Stimulated activated CD4-positive, alpha-beta T cell treated with anti-CD3 and anti-CD28 coated beads, Interleukin-4, amount 100 ng/mL, for 4 hours (primary cell): ENCODE measurements at places on chromosomes 11 and 22.

GRCh38 chr22:31929167-31929930, 15.0 kb upstream of the YWHAH start:
- no peak for DNase-seq

GRCh38 chr11:47607380-47607779, 13.2 kb upstream of the C1QTNF4 start:
- DNase-seq: no peak

- DNase-seq: no peak
Observed at GRCh38 chr11:115996125-115996807, 492.1 kb upstream of the CADM1 start.

DNA sequence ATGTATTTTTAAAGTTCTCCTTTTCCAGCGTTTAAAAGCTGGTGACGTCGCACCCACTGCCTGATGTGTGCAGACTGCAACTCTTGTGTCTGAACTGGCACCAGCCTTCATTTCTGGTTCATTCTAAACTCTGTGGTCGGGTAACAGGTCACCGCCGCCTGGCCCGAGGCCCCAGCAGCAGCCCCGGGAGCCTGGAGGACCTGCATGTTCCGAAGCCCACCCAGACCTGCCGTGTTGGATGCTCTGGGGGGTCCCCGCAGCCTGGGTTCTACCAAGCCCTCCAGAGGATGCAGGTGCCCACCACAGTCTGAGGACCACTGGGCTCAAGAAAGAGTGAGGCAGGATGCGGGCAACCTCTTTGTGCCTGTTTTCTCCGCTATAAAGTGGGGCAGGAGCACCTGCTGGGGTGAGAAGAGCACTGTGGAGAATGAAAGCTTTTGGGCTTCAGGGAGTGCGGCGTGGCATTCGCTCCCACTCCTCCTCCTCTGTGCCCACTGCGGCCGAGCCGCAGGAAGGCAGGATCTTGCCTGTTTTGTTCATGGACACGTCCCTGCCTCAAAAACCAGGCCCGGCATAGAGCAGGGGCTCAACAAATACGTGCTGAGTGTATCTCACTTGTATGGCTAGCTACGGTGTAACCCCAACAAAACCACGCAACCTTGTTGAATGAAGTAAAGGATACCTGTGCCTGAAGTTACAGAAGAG, 40.1 kb downstream of the CERK start:
- no peak for DNase-seq
